ENCODE measurements at places on chromosomes 5 and 9.

GRCh38 chr5:134902071-134902801, 2.7 kb upstream of the PCBD2 start:
- DNase-seq: no peak

DNA sequence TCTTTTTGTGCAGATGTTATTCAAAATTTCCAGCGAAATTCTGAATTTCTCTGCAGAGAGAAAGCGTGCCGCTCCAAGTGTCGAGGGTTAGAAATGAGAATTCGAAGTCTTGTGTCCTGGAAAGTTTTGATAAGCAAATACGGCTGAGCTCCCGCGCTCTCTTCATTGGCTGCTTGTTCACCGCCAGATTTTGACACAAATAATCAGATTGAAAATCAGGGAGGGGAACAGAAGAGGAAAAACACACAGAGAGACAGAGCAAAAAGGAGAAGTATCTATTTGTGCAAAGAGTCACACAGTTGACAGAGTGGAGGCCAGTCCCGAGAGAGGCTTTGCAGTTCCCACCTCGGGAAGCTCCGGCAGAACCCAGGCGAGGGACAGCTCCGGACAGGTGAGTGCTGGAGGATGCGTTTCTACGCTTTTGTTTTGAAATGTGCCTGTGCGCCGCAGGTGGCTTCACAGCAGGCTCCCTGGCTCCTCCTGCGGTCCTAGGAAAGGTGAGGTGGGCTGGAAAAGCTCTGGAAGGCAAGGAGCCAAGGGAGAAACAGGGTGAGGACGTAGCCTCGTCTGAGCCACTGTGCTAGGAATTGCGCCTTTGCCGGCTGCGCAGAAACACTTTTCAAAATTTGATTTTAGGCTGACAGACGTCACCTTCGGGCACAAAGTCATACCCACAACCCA, at the start of gene GFI1B:
Gene GFI1B (plus strand): TSS at position 244 of the 681 bp plus-strand sequence. CDS start 7,985 bp downstream, outside the sequence.
- DNase-seq: no peak

GRCh38 chr5:72760259-72760658, 56.2 kb upstream of the TNPO1 start:
- DNase-seq: no peak

DNA sequence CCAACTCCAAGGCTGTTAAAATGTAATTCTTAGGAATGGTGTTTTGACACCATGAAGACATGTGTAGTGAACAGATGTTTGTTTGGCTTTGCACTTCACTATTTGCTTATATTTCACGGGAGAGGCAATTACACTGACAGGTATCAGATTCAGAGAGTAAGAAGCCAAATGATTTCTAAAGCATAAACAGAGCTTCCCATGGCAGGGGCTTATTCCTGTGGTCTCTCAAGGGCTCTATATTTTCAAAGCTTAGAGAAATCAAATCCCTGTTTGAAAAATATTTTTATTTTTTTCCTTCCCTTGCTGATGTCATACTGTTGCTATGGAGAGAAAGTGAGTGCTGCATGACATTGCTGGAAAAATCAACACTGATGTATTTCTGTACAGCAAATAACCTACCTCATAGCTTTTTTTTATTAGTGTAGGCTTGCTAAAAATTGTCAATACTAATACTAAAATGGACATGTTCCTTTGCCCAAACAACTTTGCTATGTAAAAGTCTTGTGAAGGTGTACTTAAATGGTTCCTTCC, 161.4 kb downstream of the GIN1 start:
- DNase-seq: no peak

GRCh38 chr5:139882961-139883539, 87.4 kb downstream of the PSD2 start:
- DNase-seq: no peak

DNA sequence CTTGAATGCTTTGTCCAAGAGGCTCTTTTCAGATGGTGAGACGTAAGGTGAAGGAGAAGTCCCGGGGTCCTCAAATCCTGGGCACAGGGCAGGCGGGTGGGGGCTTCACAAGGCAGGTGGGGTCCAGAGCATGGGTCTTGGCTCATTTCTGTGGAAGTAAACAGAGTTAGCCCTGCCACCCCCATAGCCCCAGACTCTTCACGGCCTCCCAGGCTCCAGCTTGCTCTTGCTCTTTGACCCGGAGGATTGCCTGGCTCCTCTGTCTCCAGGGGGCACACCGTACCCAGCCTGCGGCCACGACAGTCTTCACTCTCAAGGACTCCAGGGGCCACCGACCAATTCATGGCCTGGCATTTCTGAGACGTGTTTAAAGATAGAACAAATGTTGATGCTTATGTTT, 28.8 kb upstream of the POMT1 start:
- DNase-seq: no peak

DNA sequence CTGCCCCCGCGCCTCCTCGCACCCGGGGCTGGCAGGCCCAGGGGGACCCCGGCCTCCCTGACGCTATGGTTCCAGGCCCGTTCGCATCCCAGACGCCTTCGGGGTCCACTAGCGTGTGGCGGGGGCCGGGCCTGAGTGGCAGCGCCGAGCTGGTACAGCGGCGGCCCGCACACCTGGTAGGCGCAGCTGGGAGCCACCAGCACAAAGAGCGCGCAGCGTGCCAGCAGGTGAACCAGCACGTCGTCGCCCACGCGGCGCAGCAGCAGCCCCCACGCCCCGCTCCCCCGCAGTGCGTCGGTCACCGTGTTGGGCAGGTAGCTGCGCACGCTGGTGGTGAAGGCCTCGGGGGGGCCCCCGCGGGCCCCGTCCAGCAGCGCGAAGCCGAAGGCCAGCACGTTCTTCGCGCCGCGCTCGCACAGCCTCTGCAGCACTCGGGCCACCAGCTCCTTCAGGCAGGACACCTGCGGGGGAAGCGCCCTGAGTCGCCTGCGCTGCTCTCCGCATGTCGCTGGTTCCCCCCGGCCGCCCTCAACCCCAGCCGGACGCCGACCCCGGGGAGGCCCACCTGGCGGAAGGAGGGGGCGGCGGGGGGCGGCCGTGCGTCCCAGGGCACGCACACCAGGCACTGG, 548 bp downstream of the TERT start:
- no peak for DNase-seq

DNA sequence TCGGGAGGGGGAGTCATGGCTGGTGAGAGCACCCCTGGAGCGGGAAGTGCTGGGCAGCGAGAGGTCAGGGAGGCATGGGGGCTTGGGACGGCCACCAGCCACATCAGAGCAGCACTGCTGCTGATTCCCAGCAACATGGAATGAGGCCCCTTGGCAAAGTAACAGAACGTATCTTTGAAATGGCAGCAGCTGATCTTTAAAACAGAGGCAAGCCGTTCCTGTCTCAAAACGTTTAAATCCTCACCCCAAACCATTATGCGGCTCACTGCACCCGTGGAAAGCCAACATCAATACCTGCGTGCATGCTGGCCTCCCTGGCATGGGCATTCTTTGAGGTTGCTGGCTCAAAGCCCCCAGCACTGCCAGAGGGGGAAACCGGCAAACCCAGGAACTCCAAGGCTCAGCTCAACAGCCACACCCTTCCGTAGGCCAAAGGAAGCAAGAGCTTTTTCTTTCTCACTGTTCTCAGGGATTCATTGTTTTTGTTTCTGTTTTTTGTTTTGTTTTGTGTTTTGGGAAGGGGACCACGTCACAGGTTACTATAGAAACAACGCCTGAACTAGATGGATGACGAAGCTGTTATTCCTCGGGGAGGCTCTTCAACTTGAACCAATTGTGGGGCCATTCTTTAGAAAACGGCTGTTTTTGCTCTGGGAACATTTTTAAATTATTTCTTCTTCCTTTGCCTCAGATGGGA, 28.1 kb upstream of the OBP2B start:
- no peak for DNase-seq

GRCh38 chr9:20112205-20112783, 323.5 kb upstream of the SLC24A2 start:
- DNase-seq: no peak

DNA sequence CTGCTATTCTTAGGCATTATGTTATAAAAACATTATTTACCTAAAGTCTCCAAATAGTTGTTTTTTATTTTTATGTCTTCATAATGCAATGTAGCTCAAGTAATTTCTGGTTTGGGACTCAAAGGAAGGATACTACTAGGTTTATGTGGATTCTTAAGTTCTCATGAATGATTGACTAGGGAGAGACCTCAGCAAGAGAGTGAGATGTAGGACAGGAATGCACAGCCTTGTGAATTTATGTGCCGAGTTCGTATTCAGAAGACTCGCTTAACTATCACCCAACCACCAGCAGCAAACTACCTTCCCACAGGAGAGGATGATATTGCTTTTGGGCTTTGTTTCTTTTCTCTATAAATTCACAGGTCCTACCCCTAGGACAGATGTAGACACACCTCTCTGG, 282.9 kb downstream of the ARHGEF28 start:
- DNase-seq: no peak

- DNase-seq: no peak
These were observed 111.8 kb downstream of the INIP start for GRCh38 chr9:112605963-112606699.

GRCh38 chr5:38790891-38791290, 54.9 kb upstream of the OSMR start:
- no peak for DNase-seq

DNA sequence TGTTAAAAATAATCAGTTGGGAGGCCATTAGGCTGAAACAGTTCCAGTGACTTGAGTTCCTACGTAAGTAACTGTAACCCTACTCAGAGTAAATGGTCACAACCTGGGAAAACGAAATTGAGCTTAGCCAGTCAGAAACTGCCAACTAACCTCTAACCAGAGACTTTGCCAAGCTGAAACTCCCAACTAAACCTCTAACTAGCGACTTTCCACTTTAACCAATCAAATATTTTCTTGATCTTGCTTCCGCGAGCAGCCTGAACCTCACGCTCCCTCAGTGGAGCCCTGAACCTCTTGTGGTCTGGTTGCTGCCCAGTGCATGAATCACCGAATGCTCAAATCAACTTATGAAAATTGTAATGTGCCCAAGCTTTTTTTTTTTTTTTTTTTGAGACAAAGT, 156.2 kb downstream of the MED10 start:
- no peak for DNase-seq

- no peak for DNase-seq
These were observed 60.7 kb downstream of the NSD1 start for GRCh38 chr5:177194268-177194667.

GRCh38 chr5:106680330-106680729, 990.4 kb downstream of the EFNA5 start:
- DNase-seq: no peak

- DNase-seq: no peak
These were observed 119.5 kb downstream of the SYK start for GRCh38 chr9:90921104-90921503.

- no peak for DNase-seq
These were observed 1985.5 kb upstream of the CDH6 start for GRCh38 chr5:29208024-29208423.

- no peak for DNase-seq
These were observed 61.2 kb downstream of the CMYA5 start for GRCh38 chr5:79750611-79751510.

DNA sequence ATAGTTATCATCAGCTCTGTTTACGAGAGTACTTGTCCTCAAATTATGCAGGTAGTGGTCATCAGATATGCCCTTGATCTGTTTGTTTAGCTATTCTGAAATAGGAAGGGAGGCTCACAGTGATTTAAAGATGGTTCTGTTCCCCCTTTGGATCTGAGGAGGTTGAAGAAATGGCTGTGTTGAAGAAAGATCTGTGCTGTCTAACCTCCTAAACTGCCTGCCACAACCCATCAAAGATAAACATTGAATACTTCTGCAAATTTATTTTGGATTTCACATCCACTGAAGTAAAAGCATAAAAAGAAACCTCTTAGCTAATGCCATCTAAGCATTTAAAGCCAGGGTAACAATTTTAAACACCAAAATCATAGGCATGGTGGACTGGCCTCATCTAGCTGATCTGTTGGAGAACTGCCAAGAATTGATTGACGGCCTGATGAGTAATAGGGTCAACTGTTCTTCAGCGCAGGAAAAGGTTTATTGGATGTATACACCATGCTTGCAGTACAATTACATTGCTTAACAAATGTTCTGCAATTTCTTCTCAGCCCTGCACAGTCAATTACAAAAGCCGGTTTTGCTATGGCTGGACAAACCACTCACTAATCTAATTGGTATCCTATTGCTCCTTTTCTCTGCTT, 97.6 kb downstream of the SEMA6A start:
- DNase-seq: no peak

DNA sequence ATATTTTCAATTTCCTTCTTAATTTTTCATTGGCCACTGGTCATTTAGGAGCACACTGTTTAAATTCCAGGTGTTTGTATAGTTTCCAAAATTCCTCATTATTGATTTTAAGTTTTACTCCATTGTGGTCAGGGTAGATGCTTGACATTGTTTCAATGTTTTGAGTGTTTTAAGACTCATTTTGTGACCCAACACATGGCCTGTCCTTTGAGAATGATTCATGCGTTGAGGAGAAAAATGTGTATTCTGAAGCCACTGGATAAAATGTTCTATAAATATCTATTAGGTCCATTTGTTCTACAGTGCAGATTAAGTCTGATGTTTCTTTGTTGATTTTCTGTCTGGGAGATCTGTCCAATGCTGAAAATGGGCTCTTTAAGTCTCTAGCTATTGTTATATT, 24.4 kb upstream of the FNIP1 start:
- no peak for DNase-seq

DNA sequence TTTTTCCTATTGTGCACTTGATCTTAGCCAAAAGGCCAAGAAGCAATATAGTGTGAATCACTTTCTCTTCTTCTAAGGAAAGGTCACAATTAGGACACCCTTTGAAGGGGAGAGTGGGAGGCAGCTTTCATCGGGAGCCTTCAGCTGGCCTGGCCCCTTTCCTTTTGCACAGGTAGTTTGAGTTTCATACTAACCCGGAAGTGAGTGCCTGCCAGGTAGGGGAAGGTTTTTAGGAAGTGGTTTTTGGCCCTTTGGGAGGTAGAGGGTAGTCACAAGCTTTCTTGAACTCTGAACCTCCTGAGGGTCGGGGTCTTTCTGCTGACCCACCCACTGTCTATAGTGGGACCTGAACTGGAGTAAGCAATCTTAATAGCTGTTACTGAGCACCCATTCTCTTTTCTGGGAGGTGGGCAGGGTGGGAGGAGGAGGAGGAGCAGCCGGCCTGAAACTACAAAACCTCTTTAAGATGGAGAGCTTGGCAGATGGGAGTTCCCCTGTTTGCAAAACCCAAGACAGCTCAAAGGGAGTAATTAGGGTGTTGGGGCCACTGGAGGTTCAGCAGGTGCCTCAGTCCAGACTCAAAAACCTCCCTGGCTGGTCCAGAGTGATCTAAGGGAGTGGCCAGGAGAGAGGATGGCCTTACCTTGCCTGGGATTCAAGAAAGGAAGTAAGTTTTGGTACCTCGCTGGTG, 6.0 kb downstream of the LARP1 start:
- DNase-seq: no peak

DNA sequence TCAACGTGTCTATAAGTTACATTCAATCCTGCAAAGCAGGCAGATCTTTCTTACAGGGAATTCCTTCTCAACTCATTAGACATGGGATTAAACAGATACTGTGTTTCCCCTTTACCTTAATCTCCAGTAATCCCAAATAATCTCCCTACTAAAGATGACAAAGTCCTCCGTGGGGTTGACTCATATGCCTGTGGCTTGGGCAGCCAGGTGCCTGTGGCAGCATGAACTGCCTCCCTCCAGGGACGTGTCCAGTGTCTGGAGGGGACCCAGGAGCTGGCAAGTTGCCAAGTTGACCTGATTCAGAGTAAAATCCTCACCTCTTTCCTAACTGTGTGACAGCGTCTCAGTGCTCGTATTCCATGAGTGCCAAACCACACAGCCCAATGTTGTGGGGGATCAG, 94.6 kb upstream of the PTCH1 start:
- DNase-seq: no peak

GRCh38 chr5:128446-128845, 36.5 kb downstream of the PLEKHG4B start:
- no peak for DNase-seq

- DNase-seq: no peak
These were observed at the start of gene PRLR for GRCh38 chr5:35230038-35230611. Gene PRLR, minus strand, starts transcription at chr5:35230487. Its CDS starts 140,867 bp downstream, at chr5:35089620.

- DNase-seq: no peak
These were observed 30.3 kb upstream of the SARDH start for GRCh38 chr9:133768371-133768858.
